Activated CD4-positive, alpha-beta T cell treated with anti-CD3 and anti-CD28 coated beads, Interleukin-2, amount 50 U/mL, for 24 hours (primary cell): ENCODE measurements at places on chromosomes 12 and 14.

DNA sequence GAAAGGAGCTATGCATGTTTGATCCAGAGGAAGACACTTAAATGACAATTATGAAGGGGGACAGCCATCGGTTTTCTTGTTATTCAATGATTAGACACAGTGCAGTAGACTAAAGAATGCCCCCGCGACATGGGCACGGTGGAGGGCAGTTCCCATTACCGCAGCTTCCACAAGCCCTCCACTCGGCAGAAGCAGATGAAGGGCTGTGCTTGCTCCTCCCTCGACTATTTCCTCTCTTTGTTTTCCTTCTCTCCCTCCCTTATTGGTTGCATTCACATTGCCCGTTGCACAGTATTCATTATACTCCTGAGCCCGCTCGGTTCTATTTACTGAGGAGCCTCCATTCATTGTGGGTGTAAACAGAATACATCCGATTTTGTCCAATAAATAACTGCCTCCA lies 138.8 kb upstream of the RASSF8 start:
- DNase-seq: no peak

DNA sequence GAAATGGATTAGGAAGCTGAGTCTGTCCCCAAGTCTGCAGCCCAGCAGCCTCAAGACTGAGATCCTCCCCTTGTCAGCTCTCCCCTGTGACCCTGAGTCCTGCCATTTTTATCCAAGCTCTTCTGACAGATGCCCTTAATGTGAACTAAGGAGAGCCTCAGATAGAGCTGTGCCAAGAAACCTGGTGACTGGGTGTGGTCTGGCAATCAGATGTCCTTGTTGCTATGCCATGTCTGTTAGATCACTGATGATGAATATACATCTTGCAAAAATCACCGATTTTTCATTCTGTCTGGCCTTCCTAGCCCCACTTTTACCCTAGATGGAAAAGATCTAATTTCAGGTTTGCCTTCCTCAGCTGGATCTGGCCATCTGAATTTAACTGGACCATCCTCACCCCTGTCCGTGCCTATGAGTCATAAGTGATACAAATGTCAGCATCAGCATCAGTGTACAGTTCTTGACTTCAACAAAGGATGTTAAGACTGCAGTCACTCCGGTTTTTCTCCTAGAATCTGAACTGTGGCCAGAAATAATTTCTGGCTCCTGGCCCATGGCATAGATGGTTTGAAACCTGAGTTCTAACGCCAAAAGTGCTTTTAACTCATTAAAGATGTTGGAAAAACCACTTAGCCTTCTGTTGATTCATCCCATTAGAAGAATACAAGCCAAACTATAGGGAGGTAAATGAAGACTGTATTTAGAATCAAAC lies 61.2 kb upstream of the GRIP1 start:
- DNase-seq: no peak

- no peak for DNase-seq
Measured at GRCh38 chr14:93073910-93074769, 41.6 kb downstream of the ITPK1 start.

DNA sequence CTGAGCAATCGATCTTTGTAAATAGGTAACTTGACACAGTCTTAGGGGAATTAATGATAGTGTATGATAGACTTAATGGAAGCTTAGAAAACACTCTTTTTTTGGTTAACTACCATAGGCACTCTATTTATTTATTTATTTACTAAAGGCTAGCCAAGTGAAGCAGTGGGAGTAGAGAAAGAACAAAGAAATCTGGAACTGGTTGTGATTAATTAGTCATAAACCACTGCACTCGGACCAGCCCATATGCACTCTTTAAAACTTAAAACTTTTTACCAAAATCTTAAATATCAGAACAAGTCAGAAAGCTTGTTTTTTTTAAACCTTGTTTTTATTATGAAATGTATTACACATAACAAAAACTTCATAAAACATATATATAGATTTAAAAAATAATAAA lies 49.5 kb upstream of the SRP54 start:
- no peak for DNase-seq

- no peak for DNase-seq
Measured at GRCh38 chr14:104461676-104462449, 117.7 kb upstream of the C14orf180 start.

DNA sequence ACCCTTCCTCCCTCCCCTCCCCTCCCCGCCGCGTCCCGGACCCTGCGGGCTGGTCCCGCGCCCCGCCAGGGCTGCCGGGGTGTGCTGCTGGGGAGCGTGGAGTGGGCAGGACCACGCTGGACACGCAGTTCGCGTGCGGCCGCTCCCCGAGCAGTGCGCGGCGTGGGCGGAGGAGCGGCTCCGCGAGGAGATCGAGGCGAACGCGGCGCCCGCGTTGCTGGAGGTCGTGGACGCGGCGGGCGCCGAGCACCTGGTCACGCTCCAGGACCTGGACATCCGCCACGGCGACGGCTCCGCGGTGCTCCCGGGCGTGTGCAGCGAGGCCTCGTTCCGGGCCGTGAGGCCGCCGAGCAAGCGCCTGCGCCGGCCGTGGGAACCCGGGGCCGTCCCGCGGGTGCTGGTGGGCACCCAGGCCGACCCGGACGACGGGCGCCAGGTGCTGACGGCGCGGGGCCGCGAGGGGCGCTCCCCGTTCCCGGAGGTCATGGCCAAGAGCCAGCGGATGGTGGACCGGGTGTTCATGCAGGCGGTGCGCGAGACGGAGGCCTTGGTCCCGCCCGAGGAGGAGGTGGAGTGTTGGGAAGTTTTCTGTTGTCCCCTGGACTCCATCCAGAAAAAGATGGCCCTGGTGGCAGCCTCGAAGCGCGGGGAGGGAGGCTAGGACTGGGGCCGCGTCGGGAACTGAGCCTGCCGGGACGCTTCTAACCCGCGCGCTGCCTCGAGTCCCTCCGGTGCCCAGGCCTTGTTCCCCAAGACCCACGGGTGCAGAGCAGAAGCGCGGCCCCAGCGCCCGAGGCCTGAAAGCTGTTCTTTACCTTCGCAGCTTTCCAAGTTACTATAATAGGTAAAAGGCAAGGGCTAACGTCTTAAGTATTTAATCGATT lies 54.7 kb upstream of the EIF5 start:
- no peak for DNase-seq

GRCh38 chr14:105527826-105528585 lies 1.6 kb downstream of the TMEM121 start:
- peak; percentile 66 for DNase-seq

- no peak for DNase-seq
Measured at GRCh38 chr12:14126692-14127091, 145.3 kb upstream of the GRIN2B start.

- DNase-seq: no peak
Measured at GRCh38 chr12:19687371-19687770, 248.1 kb downstream of the AEBP2 start.

GRCh38 chr14:21109377-21110138 lies 8.7 kb downstream of the TMEM253 start:
- DNase-seq: no peak

GRCh38 chr14:43479596-43480195 lies 1027.4 kb downstream of the FSCB start:
- DNase-seq: no peak

- DNase-seq: no peak
Measured at GRCh38 chr12:19191563-19191962, 62.0 kb downstream of the PLEKHA5 start.

DNA sequence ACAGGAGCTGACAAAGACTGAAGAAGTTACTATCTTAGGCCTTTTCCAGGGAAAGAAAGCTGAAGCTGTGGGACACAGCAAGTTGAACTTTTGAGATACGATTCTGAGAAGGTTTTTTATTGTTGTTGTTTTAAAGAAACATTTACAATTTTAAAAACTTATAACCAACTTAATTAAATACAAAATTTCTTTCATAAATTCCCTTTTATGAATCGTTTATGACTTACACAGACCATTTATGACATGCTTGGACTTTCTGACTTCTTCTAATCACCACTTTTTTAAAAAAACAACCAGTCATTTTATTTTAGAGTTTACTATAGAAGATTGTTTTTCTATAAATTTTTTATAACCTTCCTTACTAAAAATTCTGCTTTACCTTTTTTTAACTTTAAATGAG lies 68.7 kb downstream of the DHRS2 start:
- DNase-seq: no peak

GRCh38 chr12:116524964-116525379 lies 34.2 kb upstream of the MAP1LC3B2 start:
- DNase-seq: no peak

- DNase-seq: no peak
Measured at GRCh38 chr14:66043921-66044320, 442.2 kb upstream of the CCDC196 start.

DNA sequence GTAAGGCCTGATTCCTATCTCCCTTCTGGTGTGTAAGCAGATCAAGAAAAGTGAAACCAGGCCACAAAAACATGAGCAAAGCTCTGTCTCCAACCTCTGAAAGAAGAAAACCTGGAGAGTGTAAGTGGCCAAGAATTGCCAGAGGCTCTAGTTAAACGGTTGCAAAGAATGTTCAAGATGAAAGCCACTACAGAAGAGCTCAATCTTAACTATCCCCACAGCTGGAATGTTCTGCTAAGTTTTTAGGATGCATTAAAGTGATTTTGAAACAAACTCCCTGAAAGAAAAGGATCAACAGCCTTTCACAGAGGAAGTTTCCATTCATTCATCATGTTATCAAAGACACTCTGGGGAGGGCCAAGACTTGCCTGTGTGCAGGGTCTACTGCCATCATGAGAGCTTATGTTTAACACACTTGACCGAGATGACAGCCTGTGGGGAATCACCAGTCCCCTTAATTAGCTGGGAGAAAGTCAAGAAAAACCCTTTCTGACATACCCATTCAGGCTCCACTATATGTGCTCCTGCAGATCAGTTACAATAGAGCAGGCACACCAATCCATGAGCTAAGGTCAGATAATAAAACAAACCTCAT lies 128.0 kb upstream of the OVCH1 start:
- DNase-seq: no peak
